ENCODE measurements at places on chromosomes 7 and 10. TPM values are rescaled to one million over a fixed set of nuclear protein-coding genes. Genes with fewer than 3 reads are reported as not detected.

- H3K4me3 ChIP-seq, result no peak overlapping the region
- H3K4me1 ChIP-seq, result no peaks in the 10 kb centered on the region
- H3K27me3 ChIP-seq, result no peaks in the 10 kb centered on the region
- no peak for DNase-seq
- no peaks in the 10 kb centered on the region for H3K36me3 ChIP-seq
Measured at GRCh38 chr7:122219253-122219865, 75.3 kb upstream of the AASS start.

DNA sequence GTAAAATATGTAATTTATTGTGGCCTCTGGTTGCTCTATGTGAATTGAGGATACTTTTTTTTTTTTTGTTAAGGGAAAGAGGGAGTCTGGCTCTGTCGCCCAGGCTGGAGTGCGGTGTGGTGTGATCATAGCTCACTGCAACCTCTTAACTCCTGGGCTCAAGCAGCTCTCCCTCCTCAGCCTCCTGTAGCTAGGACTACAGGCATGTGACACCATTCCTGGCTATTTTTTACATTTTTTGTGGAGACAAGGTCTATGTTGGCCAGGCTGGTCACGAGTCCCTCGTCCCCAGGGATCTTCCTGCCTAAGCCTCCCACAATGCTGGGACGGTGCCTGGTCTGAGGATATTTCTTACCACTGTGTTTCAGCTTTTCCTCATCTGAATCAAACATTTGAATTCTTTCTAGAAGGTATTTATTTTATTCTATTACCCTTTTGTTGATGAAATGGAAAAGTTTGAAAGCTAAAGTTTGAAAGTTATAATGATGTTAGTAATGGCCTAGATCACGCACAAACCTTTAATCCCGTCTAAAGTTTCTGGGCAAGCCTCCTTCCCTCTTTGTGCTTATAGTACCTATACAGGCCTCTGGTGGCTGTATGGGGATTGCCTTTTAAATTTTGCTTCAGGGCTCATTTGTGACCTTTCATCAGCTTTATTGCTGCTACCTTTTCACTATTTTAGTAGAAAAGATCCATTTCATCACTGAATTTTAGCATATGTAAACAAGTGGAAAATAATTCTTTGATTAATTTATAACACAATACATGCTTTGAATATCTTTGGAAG lies 2.0 kb downstream of the IFRD1 start:
- DNase-seq, result peak; percentile 63
- H3K4me3 ChIP-seq, result peak overlapping the region; percentile 97
- H3K27ac ChIP-seq, result peak overlapping the region; percentile 100
- peaks cover 22% of the 10 kb centered on the region for H3K36me3 ChIP-seq

DNA sequence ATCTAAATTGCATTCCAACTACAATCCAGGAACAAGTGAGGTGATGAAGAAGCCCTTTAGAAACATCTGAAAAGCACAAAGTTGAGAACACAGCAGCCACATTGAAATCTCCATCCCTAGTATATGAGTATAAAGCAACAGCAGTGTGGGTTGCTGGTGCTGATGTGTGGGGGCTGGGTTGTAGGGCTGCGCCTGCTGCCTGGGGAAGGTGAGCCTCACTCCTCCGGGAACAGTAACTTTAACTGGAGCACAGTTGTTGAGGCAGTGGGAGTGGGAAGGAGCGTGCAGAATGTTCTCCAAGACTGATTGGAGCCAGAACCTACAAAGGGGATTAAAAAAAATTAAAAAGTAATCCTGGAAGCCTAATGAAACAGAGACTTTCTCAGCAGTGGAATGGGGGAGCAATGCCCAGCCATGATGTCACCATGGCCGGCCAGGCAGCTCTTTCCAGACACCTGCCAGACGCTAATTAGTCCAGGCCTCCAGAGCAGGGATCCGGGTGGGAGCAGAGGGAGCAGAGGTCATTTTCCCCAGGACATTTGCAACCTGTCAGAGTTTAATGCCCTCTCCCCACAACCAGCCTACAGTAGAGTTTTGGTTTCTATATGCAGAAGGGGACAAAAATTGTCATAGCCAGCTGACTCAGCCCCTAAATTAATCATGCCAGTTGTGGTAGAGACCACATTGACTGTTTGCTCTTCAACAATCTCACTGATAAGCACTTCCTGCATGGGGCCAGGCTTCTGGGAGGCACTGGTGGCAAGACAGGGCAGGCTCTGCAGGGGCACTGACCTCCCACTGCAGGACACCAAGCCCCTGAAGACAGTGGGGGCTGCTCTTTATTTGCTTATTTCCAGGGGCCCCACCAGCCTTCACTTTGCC lies 133.0 kb upstream of the ZNF32 start:
- H3K4me1 ChIP-seq, result no peaks in the 10 kb centered on the region
- H3K27me3 ChIP-seq, result no peaks in the 10 kb centered on the region
- H3K4me3 ChIP-seq, result no peak overlapping the region
- DNase-seq, result no peak

DNA sequence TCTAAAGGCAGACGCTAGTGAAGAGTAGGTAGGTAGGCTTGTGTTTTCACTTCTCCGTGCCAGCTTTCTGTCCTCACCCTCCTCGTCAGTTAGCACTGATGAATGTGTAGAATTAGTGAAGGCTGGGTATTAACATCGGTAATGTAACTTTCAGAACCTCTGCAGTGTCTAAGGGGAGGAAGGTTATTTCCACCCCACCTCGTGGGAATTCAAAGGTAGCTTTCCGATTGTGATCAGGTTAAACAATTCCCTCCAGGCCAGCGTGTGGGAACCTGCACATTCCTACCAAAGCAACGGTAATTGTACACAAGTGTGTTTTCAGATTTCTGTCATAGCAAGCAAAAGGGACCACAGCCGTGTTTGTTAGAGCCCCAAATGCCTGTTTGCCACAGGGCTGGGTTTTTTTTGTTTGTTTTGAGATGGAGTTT lies 405.0 kb upstream of the GALNT17 start:
- no peaks in the 10 kb centered on the region for H3K27me3 ChIP-seq
- no peak overlapping the region for H3K4me3 ChIP-seq
- no peaks in the 10 kb centered on the region for H3K36me3 ChIP-seq
- peaks cover 6% of the 10 kb centered on the region for H3K4me1 ChIP-seq
- H3K27ac ChIP-seq, result no peak overlapping the region

DNA sequence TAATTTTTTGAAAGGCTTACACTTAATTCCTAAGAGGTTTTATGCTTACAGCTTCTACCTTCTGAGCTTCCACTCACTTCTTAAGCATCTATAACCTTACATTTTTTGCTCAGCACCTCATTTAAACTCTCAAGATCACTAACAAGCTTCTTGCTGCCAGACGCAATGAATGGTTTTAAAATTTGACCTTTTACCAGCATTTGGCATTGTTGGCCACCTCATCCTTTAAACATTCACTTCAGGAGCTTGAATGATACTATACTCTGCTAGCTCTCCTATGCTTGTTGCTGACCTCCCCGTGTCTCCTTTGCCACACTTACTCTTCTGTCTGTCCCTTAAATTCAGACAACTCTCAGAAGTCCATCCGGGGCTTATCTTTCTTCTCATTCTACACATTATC lies 37.7 kb upstream of the ODAD2 start:
- H3K4me3 ChIP-seq, result no peak overlapping the region
- H3K4me1 ChIP-seq, result no peaks in the 10 kb centered on the region
- H3K27me3 ChIP-seq, result peaks cover 8% of the 10 kb centered on the region

GRCh38 chr7:157139111-157139809 lies 534 bp downstream of the UBE3C start:
- DNase-seq, result peak; percentile 61
- H3K36me3 ChIP-seq, result no peaks in the 10 kb centered on the region
- H3K4me3 ChIP-seq, result peak overlapping the region; percentile 91
- no peaks in the 10 kb centered on the region for H3K27me3 ChIP-seq
- peaks cover 37% of the 10 kb centered on the region for H3K4me1 ChIP-seq

- no peaks in the 10 kb centered on the region for H3K36me3 ChIP-seq
- H3K27me3 ChIP-seq, result no peaks in the 10 kb centered on the region
- H3K4me3 ChIP-seq, result peak overlapping the region; percentile 87
- DNase-seq, result peak; percentile 46
Measured at GRCh38 chr10:102120991-102121738, 997 bp upstream of the LDB1 start.

- H3K36me3 ChIP-seq, result no peaks in the 10 kb centered on the region
- DNase-seq, result no peak
- no peak overlapping the region for H3K27ac ChIP-seq
- no peaks in the 10 kb centered on the region for H3K27me3 ChIP-seq
- no peaks in the 10 kb centered on the region for H3K4me1 ChIP-seq
Measured at GRCh38 chr7:85065306-85065705, 121.5 kb downstream of the SEMA3D start.

GRCh38 chr7:65840446-65840845 lies 32.4 kb upstream of the VKORC1L1 start:
- H3K4me1 ChIP-seq, result no peaks in the 10 kb centered on the region
- no peaks in the 10 kb centered on the region for H3K27me3 ChIP-seq
- H3K27ac ChIP-seq, result no peak overlapping the region
- H3K4me3 ChIP-seq, result no peak overlapping the region

DNA sequence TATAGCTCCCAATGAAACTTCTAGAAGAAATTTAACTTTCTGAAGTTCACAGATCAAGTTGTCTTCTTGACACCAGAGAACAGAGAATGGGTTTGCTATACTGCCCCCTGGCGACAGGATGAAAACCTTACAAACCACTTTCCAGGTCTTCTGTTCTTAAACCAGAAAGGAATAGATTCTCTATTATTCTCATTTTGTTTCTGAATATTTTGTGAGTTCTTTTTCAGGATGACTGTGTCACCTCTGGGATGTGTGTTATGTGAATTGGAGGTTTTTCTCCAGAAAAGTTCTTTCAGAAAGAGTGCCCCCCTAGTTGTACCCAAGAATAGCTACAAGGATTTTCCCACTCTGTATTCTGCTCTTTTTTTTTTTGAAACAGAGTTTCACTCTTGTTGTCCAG lies 6.3 kb downstream of the IFT22 start:
- no peak overlapping the region for H3K4me3 ChIP-seq
- no peaks in the 10 kb centered on the region for H3K4me1 ChIP-seq
- H3K36me3 ChIP-seq, result peaks cover 43% of the 10 kb centered on the region
- H3K27me3 ChIP-seq, result no peaks in the 10 kb centered on the region
- no peak for DNase-seq
- H3K27ac ChIP-seq, result no peak overlapping the region

DNA sequence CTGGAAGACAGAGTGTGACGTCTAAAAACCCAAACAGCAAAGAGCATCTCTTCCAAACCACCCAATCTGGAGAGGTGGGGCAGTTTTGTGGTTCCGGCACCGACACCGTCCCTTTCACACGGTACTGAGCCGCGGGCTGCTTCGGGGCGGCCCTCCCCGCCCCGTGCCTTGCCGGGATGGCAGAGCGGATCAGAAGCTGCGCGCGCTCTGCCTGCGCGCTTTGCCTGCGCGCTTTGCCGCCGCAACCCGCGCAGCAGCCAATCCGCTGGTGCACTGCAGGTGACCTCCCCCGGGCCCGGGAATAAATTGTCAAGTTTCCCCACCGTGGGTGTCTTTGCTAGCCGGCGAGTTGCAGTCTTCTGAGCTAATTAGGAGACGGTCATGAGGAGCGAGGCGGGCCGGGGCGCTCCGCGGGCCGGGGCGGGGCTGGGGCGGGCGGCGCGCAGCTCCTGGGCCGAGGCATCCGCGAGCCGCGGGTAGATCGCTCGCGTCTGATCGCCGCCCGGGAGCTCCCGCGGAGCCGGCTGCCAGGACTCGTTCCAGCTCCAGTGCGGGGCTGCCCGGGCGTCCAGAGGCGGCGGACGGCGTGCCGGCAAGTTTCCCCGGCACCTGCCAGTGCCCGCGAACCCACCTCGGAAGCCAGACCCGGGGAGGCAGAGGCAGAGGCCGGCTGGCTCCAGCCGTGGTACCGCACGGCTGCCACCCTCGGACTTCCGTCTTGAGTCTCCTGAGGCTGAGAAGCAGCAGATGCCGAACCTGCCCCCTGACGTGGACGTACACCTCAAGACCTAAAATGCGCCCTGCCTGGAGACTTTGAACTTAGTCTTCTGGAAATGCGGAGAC lies 536.0 kb upstream of the GALNT17 start:
- no peaks in the 10 kb centered on the region for H3K27me3 ChIP-seq
- H3K4me1 ChIP-seq, result no peaks in the 10 kb centered on the region
- no peaks in the 10 kb centered on the region for H3K36me3 ChIP-seq

- H3K4me1 ChIP-seq, result peaks cover 4% of the 10 kb centered on the region
- DNase-seq, result no peak
- H3K4me3 ChIP-seq, result no peak overlapping the region
- H3K36me3 ChIP-seq, result no peaks in the 10 kb centered on the region
- no peak overlapping the region for H3K27ac ChIP-seq
- H3K27me3 ChIP-seq, result no peaks in the 10 kb centered on the region
Measured at GRCh38 chr10:6537770-6538169, 42.3 kb downstream of the PRKCQ start.

GRCh38 chr10:34590793-34591192 lies 224.3 kb downstream of the PARD3 start:
- no peak overlapping the region for H3K27ac ChIP-seq
- peaks cover 8% of the 10 kb centered on the region for H3K4me1 ChIP-seq
- no peak overlapping the region for H3K4me3 ChIP-seq
- no peaks in the 10 kb centered on the region for H3K27me3 ChIP-seq
- DNase-seq, result no peak
- no peaks in the 10 kb centered on the region for H3K36me3 ChIP-seq

- no peaks in the 10 kb centered on the region for H3K36me3 ChIP-seq
- H3K27me3 ChIP-seq, result no peaks in the 10 kb centered on the region
- no peak for DNase-seq
- peaks cover 68% of the 10 kb centered on the region for H3K4me1 ChIP-seq
- H3K4me3 ChIP-seq, result no peak overlapping the region
Measured at GRCh38 chr7:18521945-18522566, 26.5 kb downstream of the HDAC9 start.

DNA sequence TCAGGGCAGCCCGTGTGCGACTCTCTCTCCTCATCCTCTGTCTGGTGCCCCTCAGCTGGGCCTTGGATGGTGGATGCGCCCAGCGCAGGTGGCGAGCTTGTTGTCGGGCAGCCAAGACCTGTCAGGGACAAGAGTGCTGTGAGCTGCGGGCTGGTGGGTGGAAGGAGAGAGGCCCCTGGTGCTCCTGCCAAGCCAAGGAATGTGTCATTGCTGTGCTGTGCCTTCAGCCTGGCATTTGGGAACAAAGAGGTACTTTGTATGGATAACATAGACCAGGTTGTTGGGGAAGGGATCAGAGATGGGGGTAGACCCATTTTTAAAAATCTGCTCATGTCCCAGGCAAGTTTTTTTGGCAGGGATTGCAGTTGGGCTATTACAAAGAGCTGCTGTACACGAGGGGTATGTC lies 120.9 kb downstream of the PKD1L1 start:
- no peaks in the 10 kb centered on the region for H3K27me3 ChIP-seq
- no peak overlapping the region for H3K27ac ChIP-seq
- no peaks in the 10 kb centered on the region for H3K36me3 ChIP-seq
- no peak for DNase-seq

- no peak overlapping the region for H3K27ac ChIP-seq
- no peak for DNase-seq
- no peak overlapping the region for H3K4me3 ChIP-seq
- no peaks in the 10 kb centered on the region for H3K4me1 ChIP-seq
- H3K36me3 ChIP-seq, result no peaks in the 10 kb centered on the region
Measured at GRCh38 chr10:3190817-3191216, 18.2 kb upstream of the PITRM1 start.

NRCAM gene
- total RNA-seq, result 0.25 TPM

GHRHR gene
- not detected for total RNA-seq

NPTX2 gene
- total RNA-seq, result 5.3 TPM

PIK3CG gene
- total RNA-seq, result 1.2 TPM

VWA2 gene
- not detected for total RNA-seq

THSD7A gene
- total RNA-seq, result 0.47 TPM

STN1 gene
- 18.3 TPM for total RNA-seq

Measured in psoas muscle (tissue), 8 donors.